ENCODE measurements at places on chromosomes 6 and 20.

DNA sequence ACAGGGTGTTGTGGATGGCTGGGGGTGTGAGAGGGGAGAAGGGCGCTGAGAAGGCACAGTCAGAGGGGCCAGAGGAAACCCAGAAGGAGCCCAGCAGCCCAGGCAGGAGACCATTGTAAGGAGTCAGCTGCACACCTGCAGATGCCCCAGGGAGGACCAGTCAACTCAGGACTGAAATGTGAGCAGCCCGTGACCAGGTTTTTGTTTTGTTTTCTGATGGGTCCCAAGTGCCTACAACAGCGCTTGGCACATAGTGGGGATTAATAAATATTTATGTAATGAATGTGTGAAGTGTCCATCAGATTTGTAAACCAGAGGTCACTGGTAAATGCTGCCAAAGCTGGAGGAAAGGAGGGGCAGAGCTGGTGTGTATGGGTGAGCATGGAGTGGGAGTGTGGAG, 30.2 kb downstream of the TRAM2 start:
- no peak for DNase-seq

- DNase-seq: no peak
Measured at GRCh38 chr20:2879146-2879545, 5.9 kb downstream of the PTPRA start.

DNA sequence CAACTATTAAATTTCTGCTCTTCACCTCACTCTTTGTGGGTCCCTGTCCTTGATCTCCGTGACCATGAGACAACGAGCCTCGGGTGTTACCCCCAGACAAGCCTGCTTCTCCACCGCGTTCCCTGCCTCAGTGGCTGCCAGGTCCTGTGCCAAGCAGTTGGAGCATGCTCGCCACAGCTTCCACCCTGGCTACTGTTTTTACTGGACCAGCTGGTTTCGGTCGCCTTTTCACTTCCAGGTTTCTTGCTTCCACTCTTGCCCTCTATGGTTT, 5.6 kb downstream of the TP53RK start:
- DNase-seq: no peak

DNA sequence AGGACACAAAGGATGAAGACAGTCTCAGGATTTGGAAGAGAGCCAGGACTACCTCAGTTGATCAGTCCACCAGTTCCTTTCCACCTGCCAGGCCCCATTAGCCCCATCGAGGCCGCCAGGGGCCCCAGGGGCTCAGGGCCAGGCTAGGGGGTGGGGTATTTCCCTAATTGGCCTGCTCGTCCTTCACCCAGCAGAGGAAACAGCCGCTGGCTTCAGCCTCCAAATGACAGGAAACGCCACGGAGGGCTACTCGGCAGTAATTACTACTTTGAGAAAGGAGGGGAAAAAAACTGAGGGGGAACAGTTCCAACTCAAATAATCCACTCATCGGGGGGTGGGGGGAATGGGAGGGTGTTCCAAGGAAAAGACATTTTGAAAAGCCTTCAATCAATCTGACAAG, 42.7 kb downstream of the MAFB start:
- no peak for DNase-seq

GRCh38 chr6:125789167-125789566, 1.6 kb upstream of the NCOA7 start:
- DNase-seq: no peak

GRCh38 chr6:133890711-133891148, 1.8 kb downstream of the TCF21 start:
- no peak for DNase-seq

DNA sequence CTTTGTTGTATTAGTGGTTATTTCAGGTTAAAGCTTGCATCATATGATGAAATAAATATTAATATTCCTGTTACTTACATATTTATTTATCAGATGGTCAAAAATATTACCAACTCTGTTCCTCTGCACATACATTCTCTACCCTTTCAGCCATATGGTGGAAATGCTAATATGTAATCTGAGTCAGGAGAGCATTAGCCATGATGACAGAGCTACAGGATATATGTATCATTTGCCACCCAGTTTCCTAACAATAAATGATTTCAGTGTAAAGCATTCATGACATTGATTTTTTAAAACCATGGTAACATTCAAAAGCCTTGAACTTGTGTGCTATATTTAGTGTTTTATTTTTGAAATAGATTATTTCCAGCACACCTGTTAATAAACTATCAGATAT, 16.6 kb downstream of the POPDC3 start:
- DNase-seq: no peak

- no peak for DNase-seq
Measured at GRCh38 chr6:35796236-35796635, 887 bp downstream of the CLPS start.

GRCh38 chr20:24952376-24953208, 3.5 kb downstream of the CST7 start:
- no peak for DNase-seq

All from left kidney (tissue), 8 donors.